ENCODE measurements at places on chromosomes 6 and 20.

DNA sequence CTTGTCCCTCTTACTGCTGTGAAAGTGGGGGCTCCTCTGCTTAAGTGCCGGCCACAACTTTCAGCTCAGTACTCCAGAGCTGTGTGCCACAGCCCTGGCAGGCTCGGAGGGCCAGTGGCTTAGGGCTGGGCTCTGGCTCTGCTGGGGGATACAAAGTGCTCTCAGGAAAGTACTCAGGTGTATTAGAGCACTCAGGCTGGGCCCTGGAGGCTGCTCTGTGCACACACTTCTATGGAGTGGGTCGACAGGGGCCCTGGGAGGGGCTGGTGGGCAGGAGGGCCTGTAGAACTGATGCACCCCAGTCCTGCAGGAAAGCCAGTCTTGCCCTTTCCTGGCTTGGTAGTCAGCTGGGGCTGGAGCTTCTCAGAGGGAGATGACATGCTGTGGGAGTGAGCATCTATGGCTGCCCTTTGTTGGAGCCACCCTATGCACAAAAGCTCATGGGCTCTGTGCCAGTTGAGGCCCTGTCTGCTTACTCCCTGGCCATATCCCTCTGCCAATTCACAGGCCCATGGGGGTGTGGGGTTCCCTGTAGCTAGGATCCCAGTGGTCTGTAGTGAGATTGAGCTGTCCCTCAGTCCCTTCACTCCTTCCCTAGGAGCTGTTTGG is 22.0 kb downstream of the CENPW start:
- H3K4me3 ChIP-seq = no peak overlapping the region
- no peaks in the 10 kb centered on the region for H3K36me3 ChIP-seq
- no peak for DNase-seq
- no peaks in the 10 kb centered on the region for H3K4me1 ChIP-seq

- H3K27ac ChIP-seq = no peak overlapping the region
- H3K36me3 ChIP-seq = no peaks in the 10 kb centered on the region
- peaks cover 11% of the 10 kb centered on the region for H3K4me1 ChIP-seq
- peaks cover 16% of the 10 kb centered on the region for H3K27me3 ChIP-seq
Observed at GRCh38 chr6:13873288-13874190, 51.2 kb upstream of the RNF182 start.

- no peak overlapping the region for H3K27ac ChIP-seq
- no peak for DNase-seq
- no peak overlapping the region for H3K4me3 ChIP-seq
- no peaks in the 10 kb centered on the region for H3K4me1 ChIP-seq
Observed at GRCh38 chr20:2088891-2089290, 12.7 kb upstream of the STK35 start.

DNA sequence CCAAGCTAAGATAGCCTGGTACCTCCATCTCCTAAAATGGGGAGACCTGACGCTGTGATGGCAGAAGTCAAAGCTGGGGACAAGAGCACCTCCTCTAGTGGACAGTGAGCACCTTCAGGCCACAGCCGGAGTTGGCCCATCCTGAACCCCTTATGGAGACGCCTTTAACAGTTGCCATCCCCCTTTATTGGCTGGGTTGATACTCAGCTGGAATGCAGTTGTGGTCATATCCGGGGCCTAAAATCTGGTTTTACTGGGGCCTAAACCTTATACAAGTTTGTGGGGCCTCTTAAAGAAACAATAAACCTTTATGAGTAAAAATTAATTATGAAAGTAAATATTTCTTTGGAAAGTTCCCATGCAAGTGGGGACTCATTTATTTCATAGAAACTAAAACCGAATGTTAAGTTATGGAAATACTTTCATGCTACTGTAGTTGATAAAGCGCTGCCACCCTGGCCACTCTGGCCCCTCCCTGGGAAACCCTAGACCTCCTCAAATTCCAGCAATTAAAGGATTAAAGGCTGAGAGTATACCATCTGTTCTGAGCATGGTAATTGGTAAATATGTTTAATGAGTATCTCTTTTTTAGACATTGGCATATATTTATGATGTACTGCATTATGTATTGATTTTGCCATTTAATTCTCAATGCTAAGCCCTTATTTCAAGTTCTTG is 95.1 kb upstream of the SASH1 start:
- H3K36me3 ChIP-seq = no peaks in the 10 kb centered on the region
- DNase-seq = no peak
- H3K4me1 ChIP-seq = no peaks in the 10 kb centered on the region
- no peak overlapping the region for H3K27ac ChIP-seq
- no peaks in the 10 kb centered on the region for H3K27me3 ChIP-seq

- no peaks in the 10 kb centered on the region for H3K36me3 ChIP-seq
- H3K4me3 ChIP-seq = no peak overlapping the region
- H3K27me3 ChIP-seq = no peaks in the 10 kb centered on the region
- DNase-seq = no peak
Observed at GRCh38 chr6:708237-708598, 15.3 kb upstream of the EXOC2 start.

DNA sequence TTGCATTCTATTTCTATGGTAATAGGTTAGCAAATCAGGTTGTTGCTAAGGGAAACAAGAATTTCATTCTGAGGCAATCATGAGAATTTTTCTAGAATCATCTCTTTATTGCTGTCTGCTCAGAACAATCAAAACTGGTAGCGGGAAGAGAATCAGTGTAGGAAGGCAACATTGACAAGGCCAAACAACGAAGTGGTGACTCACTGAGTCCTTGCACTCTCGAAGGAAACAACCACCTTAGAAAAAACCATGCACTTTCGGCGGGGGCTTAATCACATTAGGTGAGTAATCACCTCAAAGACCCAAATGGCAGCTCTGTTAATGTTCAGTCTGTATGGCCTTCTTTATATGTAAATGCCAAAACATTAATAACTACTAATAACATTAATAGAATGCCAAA is 78.8 kb upstream of the MAP7 start:
- H3K27ac ChIP-seq = no peak overlapping the region
- no peak overlapping the region for H3K4me3 ChIP-seq
- H3K27me3 ChIP-seq = no peaks in the 10 kb centered on the region
- no peaks in the 10 kb centered on the region for H3K36me3 ChIP-seq
- H3K4me1 ChIP-seq = no peaks in the 10 kb centered on the region
- DNase-seq = no peak

GRCh38 chr6:31898383-31899011 is 999 bp upstream of the EHMT2 start:
- H3K27me3 ChIP-seq = no peaks in the 10 kb centered on the region
- H3K4me3 ChIP-seq = peak overlapping the region; percentile 100
- peaks cover 48% of the 10 kb centered on the region for H3K4me1 ChIP-seq
- no peak for DNase-seq
- peak overlapping the region; percentile 90 for H3K27ac ChIP-seq

GRCh38 chr6:102746941-102747340 is 1353.4 kb downstream of the GRIK2 start:
- DNase-seq = no peak
- no peaks in the 10 kb centered on the region for H3K4me1 ChIP-seq
- H3K36me3 ChIP-seq = no peaks in the 10 kb centered on the region
- no peaks in the 10 kb centered on the region for H3K27me3 ChIP-seq

GRCh38 chr20:63498960-63499337 is at the start of gene EEF1A2:
Gene EEF1A2, minus strand, starts transcription at chr20:63499083. Its CDS starts 1,320 bp downstream, at chr20:63497763.
- H3K36me3 ChIP-seq = no peaks in the 10 kb centered on the region
- DNase-seq = peak; percentile 49
- no peaks in the 10 kb centered on the region for H3K4me1 ChIP-seq
- H3K4me3 ChIP-seq = peak within 1 kb of the TSS; percentile 4
- H3K27me3 ChIP-seq = no peaks in the 10 kb centered on the region

- no peak for DNase-seq
- no peaks in the 10 kb centered on the region for H3K4me1 ChIP-seq
- H3K36me3 ChIP-seq = no peaks in the 10 kb centered on the region
- H3K27me3 ChIP-seq = no peaks in the 10 kb centered on the region
Observed at GRCh38 chr6:154432533-154433476, 76.2 kb upstream of the IPCEF1 start.

DNA sequence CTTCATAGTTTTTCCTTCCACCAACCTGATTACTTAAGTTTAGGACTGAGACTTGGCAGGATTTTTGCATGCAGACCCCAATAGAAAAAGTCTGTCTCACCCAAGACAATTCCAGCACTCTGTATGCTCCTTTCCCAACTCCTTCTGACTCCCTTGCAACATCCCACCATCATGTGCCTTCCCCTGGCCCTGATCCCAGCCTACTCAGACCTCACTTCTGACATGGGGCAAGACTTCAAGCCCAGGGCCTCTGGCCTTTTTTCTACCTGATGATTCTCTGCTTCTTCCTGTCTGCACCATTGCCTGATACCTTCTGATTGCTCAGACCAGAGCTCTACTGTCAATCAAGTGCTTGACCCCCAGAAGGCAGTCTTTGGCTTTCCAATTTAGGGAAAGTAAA is 96.6 kb downstream of the HAO1 start:
- no peak overlapping the region for H3K4me3 ChIP-seq
- no peaks in the 10 kb centered on the region for H3K4me1 ChIP-seq
- no peaks in the 10 kb centered on the region for H3K27me3 ChIP-seq
- no peak for DNase-seq

DNA sequence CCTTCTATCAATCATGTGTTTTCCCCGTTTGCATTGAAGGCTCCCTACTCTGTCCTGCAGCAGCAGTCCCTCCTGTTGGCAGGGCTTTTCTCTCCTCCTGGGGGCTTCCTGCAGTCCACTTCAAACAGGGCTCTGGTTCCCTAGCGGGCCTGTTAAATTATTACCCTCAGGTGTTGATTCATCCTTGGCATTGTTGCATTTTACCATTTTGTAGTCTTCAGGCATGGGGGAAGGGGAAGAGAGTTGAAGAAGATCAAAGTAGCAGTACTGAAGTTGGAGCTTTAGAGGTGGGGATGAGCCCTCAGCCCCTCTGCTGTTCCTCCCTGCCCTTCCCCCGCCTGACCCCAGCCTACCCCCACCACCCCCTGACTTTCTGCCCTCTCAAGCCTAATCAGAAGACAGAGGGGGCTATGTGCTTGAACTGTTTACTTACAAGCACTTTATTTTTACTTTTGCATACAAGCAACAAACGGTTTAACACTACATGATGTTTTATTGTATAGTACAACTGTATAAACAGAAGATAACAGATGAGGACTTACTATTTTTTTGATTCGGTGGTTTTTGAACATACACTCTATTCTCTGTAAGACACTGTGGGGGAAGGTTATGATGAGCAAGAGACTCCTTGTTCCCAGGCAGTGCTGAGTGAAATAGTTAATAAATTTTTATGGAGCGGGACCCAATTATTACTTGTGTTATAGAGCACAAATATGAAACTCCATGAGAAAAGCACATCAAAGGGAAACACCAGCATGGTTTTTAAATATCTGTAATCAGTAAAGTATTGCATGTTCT is 169.7 kb downstream of the EYA4 start:
- H3K4me1 ChIP-seq = no peaks in the 10 kb centered on the region
- H3K4me3 ChIP-seq = no peak overlapping the region
- H3K36me3 ChIP-seq = no peaks in the 10 kb centered on the region
- no peaks in the 10 kb centered on the region for H3K27me3 ChIP-seq
- DNase-seq = no peak
- no peak overlapping the region for H3K27ac ChIP-seq

- DNase-seq = no peak
- no peak overlapping the region for H3K27ac ChIP-seq
- H3K27me3 ChIP-seq = no peaks in the 10 kb centered on the region
- no peaks in the 10 kb centered on the region for H3K4me1 ChIP-seq
- no peak overlapping the region for H3K4me3 ChIP-seq
Observed at GRCh38 chr6:13445005-13445743, 42.2 kb downstream of the GFOD1 start.

DNA sequence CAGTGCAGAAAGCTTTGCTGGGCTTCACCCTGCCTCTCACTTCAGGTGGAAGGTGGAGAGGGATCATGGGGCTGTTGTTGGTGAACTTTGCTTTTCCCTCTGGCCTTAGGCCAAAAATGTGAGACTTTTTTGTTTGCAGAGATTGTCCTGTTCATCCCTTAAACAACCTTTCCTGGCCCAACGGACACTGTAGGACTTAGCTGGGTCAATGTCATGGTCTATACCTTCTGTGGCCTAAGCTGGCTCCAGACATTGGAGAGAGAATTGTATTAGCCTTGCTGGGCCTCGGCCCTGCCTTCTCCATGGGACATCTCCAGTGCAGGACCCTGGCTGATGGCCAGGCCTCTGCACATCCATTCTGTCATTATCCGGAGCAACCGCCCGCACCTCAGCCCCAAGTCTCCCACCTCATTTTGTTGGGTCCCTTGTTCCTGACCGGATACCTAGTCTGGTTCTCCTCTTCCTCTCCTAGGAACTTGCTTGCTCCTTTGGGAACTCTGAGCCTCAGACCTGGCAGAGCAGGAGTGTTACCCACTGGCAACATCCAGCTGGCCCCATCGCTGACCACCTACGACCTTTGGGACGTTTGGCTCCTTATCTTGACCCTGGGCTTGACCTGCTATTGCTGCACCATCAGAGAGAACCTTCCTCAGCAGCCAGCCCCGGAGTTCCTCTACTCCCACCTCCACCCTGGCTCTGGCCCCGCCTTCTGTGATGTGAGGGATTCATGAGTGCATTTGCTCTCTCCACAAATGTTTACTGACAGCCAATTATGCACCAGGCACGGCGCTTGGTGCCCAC is 128.2 kb downstream of the BANF2 start:
- H3K27ac ChIP-seq = no peak overlapping the region
- no peaks in the 10 kb centered on the region for H3K4me1 ChIP-seq
- DNase-seq = no peak
- H3K27me3 ChIP-seq = no peaks in the 10 kb centered on the region
- H3K4me3 ChIP-seq = no peak overlapping the region

DNA sequence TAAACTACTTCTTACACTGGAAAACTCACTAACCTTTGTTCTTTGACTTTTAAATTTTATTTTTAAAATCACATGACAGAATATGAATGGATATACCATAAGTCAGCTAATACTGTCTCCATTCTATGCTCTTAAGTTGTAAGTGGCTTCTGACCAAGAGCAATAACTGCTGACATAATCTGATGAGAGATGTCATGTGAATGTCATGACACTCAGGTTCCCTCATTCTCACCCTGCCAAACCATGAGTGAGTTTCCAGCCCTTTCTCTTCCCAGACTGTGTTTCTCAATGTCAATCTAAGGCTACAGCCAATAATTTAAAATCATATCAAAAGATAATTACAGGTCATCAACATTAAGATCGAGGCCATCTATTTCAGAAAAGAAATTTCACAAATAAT is 39.7 kb downstream of the KIF16B start:
- no peak overlapping the region for H3K4me3 ChIP-seq
- H3K27ac ChIP-seq = no peak overlapping the region
- no peaks in the 10 kb centered on the region for H3K27me3 ChIP-seq
- no peak for DNase-seq
- no peaks in the 10 kb centered on the region for H3K36me3 ChIP-seq

GRCh38 chr6:148888856-148889255 is 142.0 kb downstream of the UST start:
- no peak for DNase-seq
- H3K4me1 ChIP-seq = no peaks in the 10 kb centered on the region
- no peak overlapping the region for H3K27ac ChIP-seq

GRCh38 chr20:39913274-39913673 is 775.8 kb downstream of the MAFB start:
- H3K27ac ChIP-seq = no peak overlapping the region
- H3K4me3 ChIP-seq = no peak overlapping the region
- no peaks in the 10 kb centered on the region for H3K36me3 ChIP-seq
- DNase-seq = no peak

GRCh38 chr6:47832386-47833100 is 50.7 kb downstream of the OPN5 start:
- no peaks in the 10 kb centered on the region for H3K27me3 ChIP-seq
- no peaks in the 10 kb centered on the region for H3K36me3 ChIP-seq
- no peak overlapping the region for H3K4me3 ChIP-seq
- DNase-seq = no peak
- H3K4me1 ChIP-seq = no peaks in the 10 kb centered on the region

Measured in T-cell (primary cell).